GM20000 (cell line): ENCODE measurements at places on chromosomes 5 and 9.

- no peak for DNase-seq
Measured at GRCh38 chr5:142096382-142096781, 12.2 kb upstream of the NDFIP1 start.

GRCh38 chr9:113343732-113344231 lies 3.7 kb upstream of the WDR31 start:
- DNase-seq: no peak

DNA sequence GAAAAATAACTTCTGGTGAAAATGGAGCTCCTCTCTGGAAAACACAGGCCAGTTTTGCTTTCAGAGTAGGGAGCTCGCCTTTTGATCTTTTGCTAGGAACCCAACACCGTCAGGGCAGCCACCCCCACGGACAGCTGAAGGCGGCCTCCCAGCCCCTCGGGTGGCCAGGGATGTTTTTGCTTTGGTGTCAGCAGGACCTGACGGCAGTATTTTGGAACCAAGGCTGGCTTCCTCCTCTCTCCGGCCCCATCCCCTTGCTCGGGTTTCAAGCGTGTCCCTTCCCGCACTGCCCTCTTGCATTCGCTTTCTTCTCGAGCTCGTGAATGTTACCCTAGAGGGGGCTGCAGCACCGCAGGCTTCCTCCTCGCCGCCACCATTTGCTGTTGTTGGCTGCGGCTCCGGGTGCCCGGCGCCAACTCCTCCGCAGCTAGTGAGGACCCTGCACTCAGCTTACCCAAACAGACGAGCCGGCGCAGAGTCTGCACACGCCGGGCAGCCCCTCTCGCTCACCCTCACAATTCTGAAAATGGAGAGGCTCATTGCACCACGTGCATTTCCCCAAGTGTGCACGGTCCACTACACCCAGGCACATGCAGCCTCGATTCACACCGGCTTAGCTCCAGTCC lies 35.5 kb upstream of the ADAMTSL1 start:
- no peak for DNase-seq

DNA sequence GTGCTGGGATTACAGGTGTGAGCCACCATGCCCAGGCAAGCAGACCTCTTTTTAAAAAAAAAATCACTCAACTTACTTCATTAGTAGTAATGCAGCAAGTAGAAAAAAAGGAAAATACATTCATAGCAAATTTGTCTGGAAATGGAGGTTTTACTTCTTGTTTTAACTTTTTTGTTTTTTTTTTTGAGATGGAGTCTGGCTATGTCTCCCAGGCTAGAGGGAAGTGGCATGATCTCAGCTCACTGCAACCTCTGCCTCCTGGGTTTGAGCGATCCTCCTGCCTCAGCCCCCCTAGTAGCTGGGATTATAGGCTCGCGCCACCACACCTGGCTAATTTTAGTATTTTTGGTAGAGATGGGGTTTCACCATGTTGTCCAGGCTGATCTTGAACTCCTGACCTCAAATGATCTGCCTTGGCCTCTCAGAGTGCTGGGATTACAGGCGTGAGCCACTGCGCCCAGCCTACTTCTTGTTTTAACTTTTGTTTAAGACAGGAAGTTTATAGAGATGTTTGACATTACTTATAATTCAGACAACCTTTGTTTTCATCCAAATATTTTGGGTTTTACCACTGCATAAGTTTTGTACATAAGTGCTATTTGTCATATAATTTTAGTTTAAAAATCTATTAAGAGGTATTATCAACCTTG lies 26.5 kb downstream of the UBE2R2 start:
- no peak for DNase-seq

DNA sequence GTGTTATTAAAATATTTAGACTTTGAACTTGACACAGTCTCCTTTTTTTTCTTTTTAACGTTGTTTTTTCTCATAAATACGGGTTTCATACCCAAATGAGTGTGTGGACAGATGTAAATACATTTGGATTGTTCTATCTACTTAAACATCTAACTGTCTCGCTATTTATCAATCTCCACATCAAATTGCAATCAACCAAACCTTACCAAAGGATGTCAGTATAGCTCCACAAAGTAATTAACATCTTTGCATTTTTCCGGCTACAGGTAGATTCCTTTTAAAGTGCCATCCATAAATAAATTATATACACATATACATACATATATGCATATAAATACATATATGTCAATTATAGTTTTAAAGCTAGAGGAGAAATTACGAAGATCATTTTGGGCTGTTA lies 705 bp upstream of the CDH10 start:
- DNase-seq: no peak

DNA sequence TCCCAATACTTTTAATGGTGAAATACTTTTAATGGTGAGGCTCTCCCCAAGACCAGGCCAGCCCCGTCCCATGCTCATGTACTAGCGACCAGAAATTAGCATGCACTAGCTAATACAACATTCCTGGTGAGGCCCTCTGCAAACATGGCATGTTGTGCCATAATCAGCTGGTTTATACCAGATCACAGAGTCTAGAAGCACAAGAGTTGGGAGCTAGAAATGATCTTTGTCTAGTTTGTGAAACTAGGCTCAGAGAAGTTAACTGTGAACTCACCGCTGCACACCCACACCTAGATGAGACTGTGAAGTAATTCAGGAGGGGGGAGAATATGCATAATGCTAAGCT lies 37.4 kb downstream of the MTMR12 start:
- DNase-seq: peak; percentile 18
